Suppressor macrophage (primary cell): ENCODE measurements at places on chromosomes 2 and 18.

- DNase-seq, result no peak
Observed at GRCh38 chr2:213274143-213274542, 10.1 kb upstream of the SPAG16 start.

DNA sequence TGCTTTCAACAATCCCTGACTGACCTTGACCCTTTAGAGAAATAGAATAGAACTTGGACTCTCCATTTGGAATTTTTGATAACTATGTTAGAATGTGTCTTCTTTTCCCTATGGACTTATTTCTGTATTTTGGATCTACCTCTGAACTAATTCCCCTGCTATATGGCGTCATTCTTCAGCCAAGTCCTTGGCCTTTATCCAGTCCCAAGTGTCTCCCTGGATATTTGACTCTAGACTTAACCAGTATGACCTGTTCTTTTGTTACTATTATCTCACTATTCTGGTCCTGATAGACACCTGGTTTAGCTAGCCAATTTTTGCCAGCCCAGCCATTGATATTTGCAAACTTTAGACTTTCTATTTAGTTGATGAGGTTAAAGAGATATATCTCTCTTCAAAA, 186.8 kb downstream of the KCNS3 start:
- no peak for DNase-seq

GRCh38 chr2:145654746-145655145, 1134.8 kb upstream of the ZEB2 start:
- no peak for DNase-seq

DNA sequence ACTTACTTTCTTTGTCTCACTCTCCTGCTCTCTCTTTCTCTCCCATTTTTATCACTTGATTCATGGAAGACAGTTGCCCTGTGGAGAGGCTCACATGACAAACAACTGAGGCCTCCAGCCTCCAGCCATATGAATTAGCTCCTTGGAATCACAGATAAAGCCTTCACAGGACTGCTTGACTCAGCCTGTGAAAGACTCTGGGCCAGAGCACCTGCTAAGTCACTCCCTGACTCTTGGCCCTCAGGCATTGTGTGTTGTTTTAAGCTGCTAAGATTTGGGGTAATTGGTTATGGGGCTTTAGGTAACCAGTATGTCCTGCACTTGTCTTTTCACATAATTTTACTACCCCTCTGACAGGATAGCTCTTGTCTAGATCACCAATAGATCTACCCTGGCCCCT, 334.9 kb downstream of the SOX11 start:
- no peak for DNase-seq

- DNase-seq, result no peak
Observed at GRCh38 chr2:98498703-98499440, 54.2 kb downstream of the INPP4A start.
